ENCODE measurements at places on chromosomes 3 and 15. TPM values are rescaled to one million over a fixed set of nuclear protein-coding genes. Genes with fewer than 3 reads are reported as not detected.

- DNase-seq: no peak
Observed at GRCh38 chr3:2861920-2862319, 248.3 kb downstream of the IL5RA start.

DNA sequence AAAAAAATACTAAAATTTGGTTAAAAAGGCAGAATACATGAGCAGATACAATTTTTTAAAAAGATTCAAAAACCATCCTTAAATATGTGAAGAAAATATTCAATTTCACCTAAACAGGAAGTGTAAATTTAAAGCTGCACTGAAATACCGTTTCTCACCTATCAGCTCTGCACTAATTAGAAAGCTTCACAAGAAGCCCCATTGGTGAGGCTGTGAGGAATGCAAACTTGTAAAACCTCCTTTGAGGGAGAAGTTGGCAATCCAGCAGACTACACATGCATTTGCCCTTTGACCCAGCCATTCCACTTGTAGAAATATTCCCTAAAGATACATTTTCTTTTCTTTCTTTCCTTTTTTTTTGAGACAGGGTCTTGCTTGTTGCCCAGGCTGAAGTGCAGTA lies 18.8 kb downstream of the BLM start:
- DNase-seq: peak; percentile 50

DNA sequence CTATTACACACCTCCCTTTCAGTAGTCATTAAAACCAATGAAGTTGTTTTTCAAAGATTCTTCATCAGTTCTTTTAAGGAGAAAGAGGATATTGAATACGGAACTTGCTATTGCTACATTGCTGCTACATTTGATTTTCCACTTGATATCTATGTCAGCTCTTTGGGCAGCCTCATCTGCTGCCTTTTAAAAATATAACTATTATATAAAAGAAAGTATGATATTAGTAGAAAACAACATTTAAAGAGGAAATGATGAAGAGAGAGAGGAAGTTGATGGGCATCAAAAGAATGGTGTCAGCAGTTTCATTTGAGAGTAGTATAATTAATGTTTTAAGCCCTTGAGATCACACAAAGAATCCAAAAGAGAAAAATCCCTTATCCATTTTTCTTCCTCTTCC lies 171.4 kb downstream of the NFKBIZ start:
- no peak for DNase-seq

- DNase-seq: no peak
Observed at GRCh38 chr3:151877269-151877668, 3.8 kb downstream of the SUCNR1 start.

DNA sequence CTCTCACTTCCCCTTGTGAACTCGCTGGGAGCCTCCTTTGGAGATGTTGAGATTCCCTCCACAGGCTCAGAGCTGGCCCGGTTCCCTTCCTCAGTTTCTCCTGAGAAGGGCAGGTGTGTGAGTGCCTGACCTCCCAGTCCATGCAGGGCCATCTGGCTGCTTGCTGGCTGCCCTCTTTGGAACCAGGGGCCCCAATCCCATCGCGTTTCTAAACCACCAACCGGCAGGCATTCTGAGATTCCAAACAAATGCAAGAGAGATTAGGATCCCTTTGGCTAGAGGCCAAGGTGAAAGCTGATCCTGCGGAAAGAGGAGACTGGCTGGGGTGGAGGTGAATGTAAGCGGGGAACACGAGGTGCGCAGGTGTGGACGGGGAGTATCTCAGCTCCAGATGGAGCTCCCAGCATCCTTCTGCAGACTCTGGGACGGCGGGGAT lies 2.9 kb upstream of the PRRT3 start:
- DNase-seq: no peak

- DNase-seq: no peak
Observed at GRCh38 chr15:58472221-58472620, 40.4 kb downstream of the LIPC start.

- DNase-seq: peak; percentile 66
Observed at GRCh38 chr3:151432616-151433372, 28.1 kb downstream of the IGSF10 start.

DNA sequence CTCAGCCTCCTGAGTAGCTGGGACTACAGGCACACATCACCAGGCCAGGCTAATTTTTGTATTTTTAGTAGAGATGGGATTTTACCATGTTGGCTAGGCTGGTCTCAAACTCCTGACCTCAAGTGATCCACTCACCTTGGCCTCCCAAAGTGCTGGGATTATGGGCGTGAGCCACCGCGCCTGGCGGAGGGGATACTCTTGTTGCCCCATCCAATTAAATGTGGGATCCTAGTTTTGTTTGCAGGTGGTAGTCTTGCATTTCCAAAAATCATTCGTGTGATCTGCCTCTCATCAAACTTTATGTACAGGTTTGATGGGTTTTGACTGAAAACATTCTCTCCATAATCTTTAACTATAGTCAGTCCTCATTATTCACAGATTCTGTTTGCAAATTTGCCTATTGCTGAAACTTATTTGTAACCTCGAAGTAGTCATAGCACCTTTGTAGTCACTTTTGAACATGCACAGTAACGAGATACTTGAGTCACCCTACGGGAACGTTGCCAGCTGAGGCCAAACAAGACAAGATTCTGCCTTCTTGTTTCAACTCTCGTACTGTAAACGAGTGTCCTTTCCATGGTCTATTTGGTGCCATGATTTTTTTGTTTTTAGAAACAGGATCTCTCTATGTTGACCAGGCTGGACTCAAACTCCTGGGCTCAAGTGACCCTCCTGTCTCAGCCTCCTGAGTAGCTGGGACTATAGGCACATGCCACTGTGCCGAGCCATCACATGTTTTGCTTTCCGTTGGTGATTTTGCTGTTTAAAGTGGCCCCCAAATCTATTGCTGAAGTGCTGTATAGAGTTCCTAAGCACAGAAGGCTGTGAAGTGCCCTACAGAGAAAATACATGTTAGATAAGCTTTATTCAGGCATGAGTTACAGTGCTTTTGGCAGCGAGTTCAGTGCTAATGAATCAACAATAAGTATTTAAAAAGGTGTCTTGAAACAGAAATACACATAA lies 8.1 kb upstream of the MAPK6 start:
- no peak for DNase-seq

DNA sequence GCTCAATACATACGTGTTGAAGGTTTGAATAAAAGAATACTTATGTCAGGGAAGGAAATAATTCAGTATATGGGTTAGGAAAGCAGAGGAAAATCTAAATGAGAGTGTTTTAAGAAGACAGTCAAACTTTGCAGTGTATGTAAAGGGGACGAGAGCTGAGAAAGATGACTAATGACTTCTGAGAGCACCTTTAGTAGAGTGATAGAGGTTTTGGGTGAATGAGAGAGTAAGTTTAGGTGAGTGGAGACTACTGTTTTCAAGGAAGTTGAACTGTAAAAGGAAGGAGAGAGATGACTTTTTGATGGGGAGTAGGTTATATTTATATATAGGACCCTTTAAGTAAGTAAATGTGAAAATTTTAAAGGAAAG lies 9.4 kb downstream of the TBC1D23 start:
- DNase-seq: no peak

GRCh38 chr3:9180764-9181117 lies 68.7 kb downstream of the SRGAP3 start:
- no peak for DNase-seq

- DNase-seq: peak; percentile 72
Observed at GRCh38 chr15:66389098-66389858, 2.6 kb downstream of the MAP2K1 start.

DNA sequence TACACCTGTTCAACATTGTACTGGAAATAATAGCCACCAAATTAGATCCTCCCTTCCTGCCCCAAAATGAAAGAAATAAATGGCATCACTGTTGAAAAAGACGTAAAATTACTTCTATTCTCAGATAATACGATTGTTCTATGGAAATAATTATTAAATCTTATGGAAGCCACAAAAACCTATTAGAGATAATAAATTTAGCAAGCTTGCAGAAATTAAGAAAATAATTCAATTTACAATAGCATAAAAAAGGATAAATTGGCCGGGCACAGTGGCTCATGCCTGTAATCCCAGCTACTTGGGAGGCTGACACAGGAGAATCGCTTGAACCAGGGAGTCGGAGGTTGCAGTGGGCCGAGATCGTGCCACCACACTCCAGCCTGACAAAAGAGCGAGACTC lies 57.8 kb downstream of the PPCDC start:
- no peak for DNase-seq

Gene CCR3
- not detected for total RNA-seq

Gene CSPG5
- total RNA-seq: 0.04 TPM

Gene CPNE9
- 0.18 TPM for total RNA-seq

Gene IL12A
- total RNA-seq: 0.83 TPM

Gene SNX22
- 51.5 TPM for total RNA-seq

Gene P2RY14
- total RNA-seq: not detected

Gene C2CD4B
- total RNA-seq: not detected
